ENCODE measurements at places on chromosomes 6 and 20.
A peak's percentile ranks its signal among the peaks of the same experiment; 100 is the strongest.

DNA sequence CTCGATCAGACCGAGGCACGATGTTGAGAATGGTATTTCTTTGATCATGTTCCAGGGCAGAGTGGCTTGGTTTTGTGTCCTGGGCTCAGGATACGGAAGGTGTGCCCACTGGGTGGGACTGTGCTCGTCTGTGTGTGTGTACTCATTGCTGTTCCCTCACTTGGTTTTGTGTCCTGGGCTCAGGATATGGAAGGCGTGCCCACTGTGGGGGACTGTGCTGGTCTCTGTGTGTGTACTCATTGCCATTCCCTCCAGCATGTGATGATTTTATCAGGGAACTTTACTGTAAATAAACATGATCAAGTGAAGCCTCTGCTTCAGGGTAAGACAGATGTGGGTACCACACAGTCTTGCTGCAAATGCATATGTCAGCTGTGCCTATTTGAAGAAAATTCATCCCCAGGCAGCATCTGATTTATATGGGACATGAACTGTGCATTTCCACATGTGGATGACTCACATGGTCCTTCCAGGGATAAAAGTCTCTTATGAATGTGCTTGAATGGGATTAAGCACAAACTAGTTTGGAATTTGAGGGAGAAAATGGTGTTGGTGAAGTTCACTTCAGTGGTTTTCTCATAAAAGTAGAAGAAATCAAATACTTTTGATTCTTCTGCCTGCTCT is 274.3 kb downstream of the QKI start:
- DNase-seq, result no peak

- DNase-seq, result no peak
Observed at GRCh38 chr6:81063891-81064290, 688.6 kb downstream of the TENT5A start.

GRCh38 chr20:10463622-10464021 is 28.5 kb downstream of the SLX4IP start:
- no peak for DNase-seq

- DNase-seq, result no peak
Observed at GRCh38 chr6:44920952-44921491, 407.1 kb upstream of the RUNX2 start.

- DNase-seq, result no peak
Observed at GRCh38 chr20:51987812-51988211, 185.5 kb upstream of the SALL4 start.

- DNase-seq, result no peak
Observed at GRCh38 chr20:20184149-20184548, 131.8 kb downstream of the CFAP61 start.

DNA sequence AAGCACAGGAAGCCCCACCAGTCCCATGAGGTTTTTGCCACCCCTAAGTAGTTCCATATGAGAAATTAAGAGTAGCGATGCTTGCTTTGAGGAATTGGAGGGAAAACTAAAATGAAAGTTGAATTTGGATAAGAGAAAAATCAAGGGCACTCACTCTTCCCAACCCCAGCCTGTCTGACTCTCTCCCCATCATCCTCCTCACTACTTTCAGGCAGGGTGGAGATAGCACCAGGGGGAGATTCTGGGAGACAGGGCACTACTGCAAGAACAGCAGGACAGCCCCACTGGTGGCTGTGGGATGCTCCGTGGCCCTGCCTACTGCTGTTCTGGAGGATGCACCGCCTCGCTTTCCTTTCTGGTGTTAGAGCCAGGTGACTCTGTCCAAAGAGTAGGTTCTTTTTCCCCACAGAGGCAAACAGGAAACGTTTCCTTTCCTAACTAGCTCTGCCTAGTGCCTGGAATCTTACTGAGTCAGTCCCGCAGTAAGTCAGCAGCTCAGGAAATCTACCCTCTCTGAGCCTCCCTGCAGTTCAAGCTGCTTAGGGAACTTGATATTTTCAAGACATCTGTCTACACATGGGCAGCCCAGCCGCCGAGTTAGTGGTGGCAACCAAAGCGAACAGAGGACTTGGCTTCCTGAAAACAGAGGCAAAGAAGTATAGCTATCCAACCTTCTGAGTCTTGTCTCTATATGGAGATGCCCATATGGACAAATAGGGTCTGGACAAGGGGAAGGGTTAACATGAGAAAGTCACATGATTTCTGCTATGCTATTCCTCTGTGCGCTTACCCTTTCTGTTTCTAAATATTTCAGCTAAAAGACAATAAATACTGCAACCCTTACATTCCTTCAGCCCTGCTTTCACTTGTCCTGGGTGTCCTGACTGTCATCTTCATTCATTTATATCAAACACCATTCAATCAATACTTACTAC is 11.4 kb downstream of the HLA-E start:
- DNase-seq, result peak; percentile 36

DNA sequence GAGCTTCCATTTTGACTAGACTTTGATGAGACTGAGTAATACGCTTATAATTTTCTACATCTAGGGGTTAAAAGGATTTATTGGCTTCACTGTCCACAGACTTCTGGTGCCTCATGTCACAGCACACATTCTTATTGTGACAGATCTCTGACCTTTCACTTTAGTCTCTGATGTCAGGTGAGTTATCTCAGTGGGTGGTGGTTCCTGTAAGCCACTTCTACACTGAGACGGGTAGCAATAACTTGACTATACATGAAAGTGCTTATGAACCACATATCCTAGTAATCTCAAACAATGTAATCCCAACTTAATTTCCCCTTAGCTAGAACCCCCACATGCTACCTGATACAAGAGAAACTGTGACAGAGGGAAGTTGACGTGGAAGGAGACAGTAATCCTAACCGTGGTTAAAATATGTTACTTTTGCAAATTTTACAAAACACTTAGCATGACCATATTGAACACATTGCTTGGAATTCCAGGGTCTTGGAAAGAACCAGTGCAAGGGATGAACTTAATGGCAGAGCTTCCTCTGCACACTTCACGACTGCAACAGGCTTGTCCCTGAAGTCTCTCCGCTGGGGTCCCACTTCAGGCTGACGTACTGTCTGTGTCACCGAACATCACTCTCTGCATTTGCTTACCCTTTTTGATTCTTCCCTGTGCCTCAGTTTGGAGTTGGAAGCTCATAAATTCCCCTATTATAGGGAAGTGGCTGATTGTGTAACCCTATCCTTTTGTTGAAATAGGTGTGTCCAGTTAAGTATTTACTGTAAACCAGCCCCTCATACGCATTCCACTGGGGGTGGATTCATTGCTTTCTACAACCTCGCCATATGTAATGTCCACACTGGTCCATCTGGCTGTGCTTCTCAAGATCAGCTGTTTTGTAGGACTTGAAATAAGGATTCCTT is 6.4 kb upstream of the TRIM40 start:
- no peak for DNase-seq

GRCh38 chr6:20364327-20364726 is 37.4 kb upstream of the E2F3 start:
- no peak for DNase-seq

DNA sequence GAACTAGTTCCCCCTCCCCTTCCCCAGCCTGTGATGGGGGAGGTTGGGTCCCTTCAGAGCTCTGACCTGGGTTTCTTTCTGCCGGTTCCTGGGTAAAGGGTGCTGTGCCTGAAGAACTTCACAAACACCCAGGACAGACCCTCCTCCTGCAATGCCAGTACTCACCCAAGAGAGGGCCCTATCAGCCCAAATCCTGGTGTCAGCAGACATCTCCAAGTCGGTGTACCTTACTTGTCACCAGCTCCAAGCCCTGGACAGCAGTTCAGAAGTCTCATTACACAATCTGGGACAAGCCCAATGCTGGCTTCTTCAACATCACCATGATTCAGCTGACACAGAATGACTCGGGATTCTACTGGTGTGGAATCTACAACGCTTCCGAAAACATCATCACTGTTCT is 467 bp downstream of the TREML4 start:
- DNase-seq, result no peak

GRCh38 chr6:62285612-62286469 is at the start of gene KHDRBS2:
Gene KHDRBS2, minus strand, starts transcription at chr6:62286225.
- DNase-seq, result peak; percentile 22

GRCh38 chr20:38715646-38716045 is 8.6 kb upstream of the SLC32A1 start:
- DNase-seq, result no peak

GRCh38 chr6:109978174-109979032 is at the start of gene GPR6:
Gene GPR6, plus strand, starts transcription at chr6:109978311. Its CDS starts 802 bp downstream, at chr6:109979113.
- peak; percentile 81 for DNase-seq

DNA sequence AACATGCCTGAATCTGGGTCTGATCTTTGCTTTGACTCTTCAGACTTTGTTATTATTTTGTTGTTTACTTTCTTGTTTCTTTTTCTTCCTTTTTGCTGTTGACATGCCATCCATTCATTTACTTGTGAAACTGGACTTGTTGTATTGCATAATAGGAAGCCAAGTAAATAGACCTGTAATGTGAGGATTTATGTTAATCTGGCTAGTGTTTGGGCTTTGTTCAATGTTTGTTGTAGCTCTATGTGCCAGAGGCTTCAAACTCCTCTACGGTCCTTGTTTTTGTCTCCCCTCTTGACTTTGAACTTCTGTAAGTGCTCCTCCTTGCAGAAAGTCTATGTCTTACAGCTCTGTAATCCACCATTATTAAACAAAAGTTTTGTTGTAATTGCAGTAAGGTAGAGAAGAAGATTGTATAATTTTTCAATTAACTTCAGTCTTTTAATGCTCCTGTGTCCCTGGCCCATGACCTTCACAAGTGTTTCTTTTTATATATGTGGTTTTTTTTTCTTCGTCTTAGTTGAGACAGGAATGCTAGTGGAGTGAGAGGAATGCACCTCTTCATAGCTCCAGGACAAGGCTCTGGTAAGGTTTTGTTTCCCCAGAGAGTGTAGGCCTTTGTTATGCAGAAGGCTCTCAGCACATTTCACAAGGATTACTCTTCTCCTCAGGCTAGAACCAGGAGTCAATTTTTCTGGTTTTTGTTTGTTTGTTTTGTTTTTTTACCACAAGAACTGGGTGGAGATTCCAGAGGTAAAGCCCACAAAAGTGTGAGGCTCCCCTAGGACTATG is 1061.8 kb upstream of the CITED2 start:
- peak; percentile 73 for DNase-seq

GRCh38 chr20:40265825-40266533 is 423.1 kb downstream of the MAFB start:
- peak; percentile 64 for DNase-seq

- no peak for DNase-seq
Observed at GRCh38 chr6:39200498-39201020, 28.7 kb downstream of the KCNK5 start.

- DNase-seq, result no peak
Observed at GRCh38 chr6:99885051-99885450, 109.0 kb downstream of the MCHR2 start.

- no peak for DNase-seq
Observed at GRCh38 chr6:41352907-41353306, 17.5 kb downstream of the NCR2 start.

DNA sequence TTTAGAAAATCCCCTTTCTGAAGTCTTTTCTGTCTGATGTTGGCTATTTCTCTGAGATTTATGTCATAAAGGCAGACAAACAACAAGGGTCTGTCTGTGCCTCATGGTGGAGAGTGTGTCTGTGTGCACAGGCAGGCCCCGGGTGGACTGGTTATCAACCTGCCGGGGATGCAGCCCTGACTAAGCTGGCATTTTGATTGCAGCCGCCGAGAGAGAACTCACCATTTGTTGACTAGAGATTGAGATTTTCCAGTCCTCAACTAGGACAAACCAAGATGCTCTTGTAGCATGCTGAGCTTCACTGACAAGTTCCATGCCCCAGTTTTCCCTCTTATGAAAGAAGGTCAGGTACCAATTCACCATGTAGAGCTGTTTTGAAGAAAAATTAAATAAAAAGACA is 363.6 kb upstream of the CNR1 start:
- no peak for DNase-seq

GRCh38 chr20:20076297-20077065 is 24.1 kb downstream of the CFAP61 start:
- peak; percentile 64 for DNase-seq

DNA sequence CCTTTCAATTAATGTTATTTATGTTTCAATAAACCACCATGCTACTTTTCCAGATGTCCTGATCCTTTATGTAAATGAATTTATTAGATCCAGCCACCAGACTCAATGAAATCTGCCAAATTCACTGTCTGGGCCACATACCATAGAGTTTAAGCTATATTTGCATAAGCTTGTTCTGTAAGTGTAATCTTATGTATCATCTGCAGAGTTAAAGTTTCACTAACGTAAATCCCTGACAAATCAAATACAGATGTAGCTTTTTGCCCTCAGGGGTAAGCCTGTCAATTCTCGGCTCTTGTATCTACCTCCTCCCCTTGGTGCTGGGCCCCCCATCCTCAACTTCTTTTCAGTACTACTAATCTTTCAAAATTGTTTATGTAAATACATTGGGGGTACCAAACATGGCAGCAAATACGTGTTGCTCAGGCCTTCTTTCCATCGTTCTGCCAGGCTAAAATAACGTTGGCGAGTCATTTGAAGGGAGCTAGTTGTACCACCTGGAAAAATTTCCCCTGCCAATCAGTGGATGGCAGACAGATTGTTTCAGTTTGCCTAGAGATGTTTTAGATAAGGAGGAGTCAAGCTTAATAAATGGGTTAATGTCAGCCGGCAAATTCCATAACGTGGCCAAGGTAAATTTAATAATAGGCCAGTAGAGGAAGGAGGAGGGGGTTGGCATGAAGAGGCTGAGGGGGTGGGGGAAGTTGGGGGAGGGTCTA is 79.6 kb downstream of the RPS12 start:
- DNase-seq, result no peak

DNA sequence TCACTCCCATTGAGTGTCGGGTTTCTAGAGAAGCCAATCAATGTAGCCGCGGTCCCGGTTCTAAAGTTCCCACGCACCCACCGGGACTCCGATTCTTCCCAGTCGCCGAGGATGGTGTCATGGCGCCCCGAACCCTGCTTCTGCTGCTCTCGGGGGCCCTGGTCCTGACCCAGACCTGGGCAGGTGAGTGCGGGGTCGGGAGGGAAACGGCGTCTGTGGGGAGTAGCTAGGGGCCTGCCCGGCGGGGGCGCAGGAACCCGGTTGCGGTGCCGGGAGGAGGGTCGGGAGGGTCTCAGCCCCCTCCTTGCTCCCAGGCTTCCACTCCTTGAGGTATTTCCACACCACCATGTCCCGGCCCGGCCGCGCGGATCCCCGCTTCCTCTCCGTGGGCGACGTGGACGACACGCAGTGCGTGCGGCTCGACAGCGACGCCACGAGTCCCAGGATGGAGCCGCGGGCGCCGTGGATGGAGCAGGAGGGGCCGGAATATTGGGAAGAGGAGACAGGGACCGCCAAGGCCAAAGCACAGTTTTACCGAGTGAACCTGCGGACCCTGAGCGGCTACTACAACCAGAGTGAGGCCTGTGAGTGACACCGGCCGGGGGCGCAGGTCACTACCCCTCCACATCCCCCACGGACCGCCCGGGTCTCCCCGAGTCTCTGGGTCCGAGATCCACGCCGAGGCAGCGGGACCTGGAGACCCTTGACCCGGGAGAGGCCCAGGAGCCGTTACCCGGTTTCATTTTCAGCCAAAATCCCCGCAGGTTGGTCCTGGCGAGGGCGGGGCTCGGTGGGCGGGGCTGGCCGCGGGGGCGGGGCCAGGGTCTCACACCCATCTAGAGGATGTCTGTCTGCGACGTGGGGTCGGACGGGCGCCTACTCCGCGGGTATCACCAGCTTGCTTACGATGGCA is 35.2 kb upstream of the HLA-G start:
- peak; percentile 75 for DNase-seq
